ENCODE measurements at places on chromosomes 5 and 9. TPM values are rescaled to one million over a fixed set of nuclear protein-coding genes. Genes with fewer than 3 reads are reported as not detected.

Gene PLAC8L1
- total RNA-seq = not detected

Gene MOB3B
- 0.28 TPM for total RNA-seq

DNA sequence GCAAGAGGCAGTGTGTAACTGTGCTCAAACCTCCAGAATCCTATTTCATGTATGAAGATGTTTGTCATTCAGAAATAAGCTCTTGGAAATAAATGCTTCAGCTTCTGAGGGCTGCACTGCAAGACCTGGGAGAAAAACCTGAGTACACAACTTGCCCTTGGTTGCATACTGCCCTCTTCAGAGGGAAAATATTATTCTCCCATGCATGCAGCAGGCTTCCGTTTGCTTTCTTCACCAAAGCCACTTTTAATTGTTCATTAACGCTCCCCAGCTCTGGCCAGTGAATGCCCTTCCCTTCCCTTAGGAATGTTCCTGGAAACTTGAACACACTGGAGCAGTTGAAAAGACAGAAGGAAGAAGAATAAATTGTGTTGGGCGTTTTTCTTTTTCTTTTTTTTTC lies 2.5 kb upstream of the WHRN start:
- H3K36me3 ChIP-seq = no peaks in the 10 kb centered on the region
- H3K4me3 ChIP-seq = no peak overlapping the region
- peaks cover 28% of the 10 kb centered on the region for H3K27me3 ChIP-seq
- H3K27ac ChIP-seq = no peak overlapping the region
- H3K4me1 ChIP-seq = peaks cover 33% of the 10 kb centered on the region

- no peaks in the 10 kb centered on the region for H3K27me3 ChIP-seq
- no peaks in the 10 kb centered on the region for H3K36me3 ChIP-seq
- H3K27ac ChIP-seq = no peak overlapping the region
- no peak for DNase-seq
- no peak overlapping the region for H3K4me3 ChIP-seq
- H3K4me1 ChIP-seq = no peaks in the 10 kb centered on the region
Measured at GRCh38 chr5:15023846-15024245, 152.3 kb upstream of the ANKH start.

DNA sequence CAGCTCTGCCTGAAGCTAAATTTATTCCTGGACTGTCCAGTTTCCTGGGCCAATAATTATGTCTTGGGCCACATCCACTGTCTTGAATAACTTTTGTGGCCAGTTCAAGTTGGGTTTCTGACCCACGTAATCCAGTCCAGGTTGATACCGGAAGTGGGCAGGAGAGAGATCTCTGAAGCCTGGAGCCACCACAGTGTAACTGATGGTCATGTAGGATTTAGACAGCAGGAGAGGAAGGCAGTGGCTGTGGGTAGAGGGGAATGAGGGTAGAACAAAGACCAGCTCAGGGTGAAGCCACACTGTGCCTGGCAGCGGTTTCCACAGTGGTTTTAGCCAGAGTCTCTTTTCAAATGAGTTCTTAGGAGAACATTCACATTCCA lies 30.2 kb downstream of the SH3PXD2B start:
- DNase-seq = no peak
- H3K4me1 ChIP-seq = no peaks in the 10 kb centered on the region
- H3K36me3 ChIP-seq = no peaks in the 10 kb centered on the region
- H3K27ac ChIP-seq = no peak overlapping the region
- H3K27me3 ChIP-seq = no peaks in the 10 kb centered on the region

- H3K27ac ChIP-seq = no peak overlapping the region
- no peak for DNase-seq
- no peak overlapping the region for H3K4me3 ChIP-seq
- no peaks in the 10 kb centered on the region for H3K4me1 ChIP-seq
Measured at GRCh38 chr9:105204416-105204815, 40.0 kb upstream of the SLC44A1 start.

- H3K27ac ChIP-seq = no peak overlapping the region
- no peak for DNase-seq
- no peaks in the 10 kb centered on the region for H3K27me3 ChIP-seq
- H3K4me3 ChIP-seq = no peak overlapping the region
Measured at GRCh38 chr5:112411903-112412302, 7.2 kb downstream of the EPB41L4A start.

All from natural killer cell (primary cell).